Activated T-cell treated with anti-CD3 and anti-CD28 coated beads for 4 hours (primary cell): ENCODE measurements at places on chromosomes 11 and 22.

- DNase-seq = no peak
These were observed 49.0 kb upstream of the TTC12 start for GRCh38 chr11:113265362-113265761.

- no peak for DNase-seq
These were observed 4.2 kb downstream of the PDE2A start for GRCh38 chr11:72670041-72670440.

DNA sequence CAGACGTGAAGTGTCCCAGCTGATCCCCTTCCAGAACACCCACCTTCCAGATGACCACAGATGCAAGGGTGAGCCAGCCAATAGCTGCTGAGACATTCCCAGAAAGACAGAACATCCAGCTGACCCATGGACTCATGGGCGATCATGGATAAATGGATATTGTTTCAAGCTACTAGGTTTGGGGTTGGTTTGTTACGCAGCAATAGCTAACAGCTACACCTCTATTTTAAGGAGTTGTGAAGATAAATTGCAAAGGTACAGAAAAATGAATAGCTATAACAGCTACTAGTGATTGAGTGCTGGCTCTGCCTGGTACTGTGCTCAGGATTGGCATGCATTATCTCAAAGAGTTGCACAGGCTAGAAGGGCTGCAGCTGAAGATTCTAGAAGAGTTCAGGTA is 122.5 kb downstream of the MIAT start:
- DNase-seq = no peak

DNA sequence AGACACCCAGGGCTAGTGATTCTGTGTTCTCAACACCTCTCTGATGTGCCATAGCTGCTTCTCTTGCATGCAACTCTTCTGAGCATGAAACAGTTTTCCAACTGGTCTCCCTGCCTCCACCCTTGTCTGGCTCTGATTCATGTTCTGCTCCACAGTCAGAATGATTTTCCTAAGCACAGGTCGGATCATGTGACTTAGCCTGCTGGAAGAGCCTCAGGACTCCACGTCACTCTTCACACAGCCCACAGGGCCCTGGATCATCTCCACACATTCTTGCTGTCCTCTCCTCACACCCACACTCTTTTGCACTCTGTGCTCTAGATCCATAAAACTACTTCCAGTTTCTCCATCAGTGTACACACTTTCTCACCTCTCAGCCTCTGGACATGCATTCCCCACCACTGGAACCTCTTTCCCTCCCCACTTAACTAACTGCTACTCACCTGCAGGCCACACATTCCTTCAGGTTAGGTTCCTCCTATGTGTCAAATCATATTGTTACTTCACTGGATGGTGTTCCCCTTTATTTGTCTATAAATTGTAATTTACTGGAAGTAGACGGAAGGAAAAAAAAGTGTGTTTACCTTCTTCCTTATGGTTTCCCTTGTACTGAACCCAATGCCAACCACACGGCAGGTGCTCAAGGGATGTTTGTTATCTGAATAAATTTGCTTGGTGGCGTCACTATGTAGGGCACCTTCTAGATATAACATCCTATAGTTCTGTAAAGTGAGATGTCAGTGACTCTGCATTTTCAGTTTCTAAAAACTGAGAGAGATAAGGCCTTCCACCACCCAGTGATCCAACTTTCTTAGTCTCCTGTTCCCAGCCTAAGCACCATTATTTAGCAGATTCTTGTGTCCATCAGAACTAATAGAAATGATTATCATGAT is 133.7 kb downstream of the ETS1 start:
- no peak for DNase-seq

DNA sequence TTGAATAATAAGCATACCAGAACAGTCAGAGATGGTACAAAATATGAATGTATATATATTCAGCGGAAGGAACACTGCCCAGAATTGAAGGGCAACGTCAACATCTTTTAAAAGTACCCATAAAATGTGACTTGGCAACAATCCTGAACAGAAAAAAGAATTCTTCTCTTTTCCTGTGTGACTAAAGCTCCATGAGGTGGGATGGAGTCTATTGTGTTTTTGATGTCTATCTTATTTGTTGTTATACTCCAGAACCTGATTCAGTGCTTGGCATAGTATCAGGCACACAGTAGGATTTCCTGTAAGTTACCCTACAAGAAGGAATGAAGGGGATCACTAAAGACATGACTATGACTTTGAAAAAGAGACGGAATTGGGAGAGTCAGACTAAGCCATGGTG is 10.3 kb downstream of the LDLRAD3 start:
- DNase-seq = no peak
